Lower lobe of right lung (tissue), 2 donors: ENCODE measurements at places on chromosomes 12 and 14.

GRCh38 chr12:2283916-2284315, 231.1 kb downstream of the CACNA1C start:
- no peak for DNase-seq

DNA sequence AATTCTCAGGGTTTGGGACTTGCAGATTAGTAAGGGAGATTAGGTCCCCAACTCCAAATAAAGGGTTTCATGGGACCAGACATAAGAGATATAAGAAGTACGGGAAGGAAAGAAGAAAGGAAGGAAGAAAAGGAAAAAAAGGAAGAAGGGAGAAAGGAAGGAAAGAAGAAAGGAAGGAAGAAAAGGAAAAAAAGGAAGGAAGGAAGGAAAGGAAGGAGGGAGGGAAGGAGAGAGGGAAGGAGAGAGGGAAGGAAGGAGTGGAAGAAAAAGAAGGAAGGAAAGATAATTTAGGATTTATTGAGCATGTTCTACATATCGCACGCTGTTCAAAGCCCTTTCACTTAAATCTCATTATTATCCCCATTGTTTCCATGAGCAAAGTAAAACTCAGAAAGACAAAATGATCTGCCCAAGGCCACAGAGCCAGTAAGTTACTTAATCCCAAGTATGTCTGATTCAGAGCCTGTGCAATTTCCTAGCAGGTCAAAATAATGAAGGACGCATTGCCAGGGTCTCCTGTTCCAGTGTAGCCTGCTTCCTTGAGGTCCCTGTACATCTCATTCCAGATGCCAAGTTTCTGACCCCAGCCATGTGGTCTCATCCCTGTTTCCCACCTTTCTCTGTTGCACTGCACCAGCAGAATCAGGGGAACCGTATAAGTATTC, 3.9 kb upstream of the HDAC7 start:
- DNase-seq: no peak

DNA sequence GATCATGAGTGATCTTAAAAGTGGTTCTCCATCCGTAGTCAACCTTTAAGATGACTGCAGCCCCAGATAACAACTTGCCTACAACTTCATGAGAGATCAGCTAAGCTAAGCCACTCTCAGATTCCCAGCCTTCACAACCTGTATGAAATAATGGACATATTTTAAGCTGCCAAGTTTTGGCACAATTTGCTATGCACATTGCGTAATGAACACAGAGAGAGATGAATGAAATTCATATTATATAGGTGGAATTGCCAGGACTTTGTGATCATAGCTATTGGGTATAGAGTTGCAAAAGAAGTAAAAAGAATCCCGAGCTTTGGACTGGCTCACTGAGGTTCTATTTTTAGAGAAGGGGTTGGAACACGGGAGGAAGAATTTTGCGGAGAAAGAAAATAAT, 59.1 kb upstream of the EGLN3 start:
- DNase-seq: no peak

- no peak for DNase-seq
These were observed 25.5 kb upstream of the SNAPC1 start for GRCh38 chr14:61736751-61737150.

DNA sequence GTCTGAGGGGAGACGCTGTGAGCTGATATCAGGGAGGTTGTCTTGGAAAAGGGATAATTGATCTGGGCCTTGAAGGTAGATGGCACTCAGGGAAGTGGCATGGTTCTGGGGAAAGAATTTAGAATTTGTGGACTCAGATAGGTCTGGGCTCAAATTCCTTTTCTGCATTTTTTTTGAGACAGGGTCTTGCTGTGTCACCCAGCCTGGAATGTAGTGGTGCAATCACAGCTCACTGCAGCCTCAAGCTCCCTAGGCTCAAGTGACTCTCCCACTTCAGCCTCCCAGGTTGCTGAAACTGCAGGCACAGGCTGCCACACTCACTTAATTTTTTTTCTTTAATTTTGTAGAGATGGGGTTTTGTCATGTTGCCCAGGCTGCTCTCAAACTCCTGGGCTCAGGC, 98.1 kb upstream of the NCOR2 start:
- no peak for DNase-seq

- no peak for DNase-seq
These were observed 69.7 kb upstream of the SLC38A2 start for GRCh38 chr12:46442239-46442638.

- no peak for DNase-seq
These were observed 1.8 kb downstream of the C1R start for GRCh38 chr12:7090222-7090998.

- no peak for DNase-seq
These were observed 12.5 kb downstream of the PCNX1 start for GRCh38 chr14:70919774-70920173.
